ENCODE measurements at places on chromosomes 13 and 19.

DNA sequence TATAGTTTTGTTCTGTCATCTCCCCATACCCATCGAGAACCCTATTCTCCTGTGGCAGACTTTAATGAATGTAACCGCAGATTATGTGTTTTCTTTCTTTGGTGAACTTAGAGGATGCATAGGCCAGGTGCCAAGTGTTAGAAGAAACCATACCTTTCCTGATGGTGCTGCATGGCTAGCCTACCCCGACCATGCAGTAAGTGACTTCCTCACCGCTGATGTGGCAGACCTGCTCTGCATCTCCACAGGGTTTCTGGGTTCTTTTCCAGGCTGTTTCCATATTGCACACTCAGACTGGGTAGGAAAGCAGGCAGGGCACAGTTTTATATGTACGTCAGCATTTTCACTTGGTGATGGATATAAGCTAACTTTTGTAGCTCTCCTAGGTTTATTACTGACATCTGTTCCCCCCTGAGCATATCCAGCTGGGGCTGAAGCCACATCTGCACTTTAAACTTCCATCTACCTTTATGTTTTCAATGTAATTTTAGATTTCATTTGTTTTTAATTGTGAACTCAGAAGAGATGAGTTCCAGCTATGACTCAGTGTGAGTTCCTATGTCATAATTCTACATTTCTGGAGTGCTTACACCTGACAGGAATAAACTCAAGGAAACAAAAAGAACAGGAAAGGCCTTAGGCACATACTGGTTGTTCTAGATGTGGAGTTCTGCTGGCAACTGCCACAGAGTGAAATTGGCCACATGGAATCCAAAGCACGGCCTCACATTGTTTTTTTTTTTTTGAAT is 42.3 kb downstream of the LRCH1 start:
- DNase-seq, result no peak

- no peak for DNase-seq
Observed at GRCh38 chr19:42114412-42114811, 17.8 kb downstream of the POU2F2 start.

DNA sequence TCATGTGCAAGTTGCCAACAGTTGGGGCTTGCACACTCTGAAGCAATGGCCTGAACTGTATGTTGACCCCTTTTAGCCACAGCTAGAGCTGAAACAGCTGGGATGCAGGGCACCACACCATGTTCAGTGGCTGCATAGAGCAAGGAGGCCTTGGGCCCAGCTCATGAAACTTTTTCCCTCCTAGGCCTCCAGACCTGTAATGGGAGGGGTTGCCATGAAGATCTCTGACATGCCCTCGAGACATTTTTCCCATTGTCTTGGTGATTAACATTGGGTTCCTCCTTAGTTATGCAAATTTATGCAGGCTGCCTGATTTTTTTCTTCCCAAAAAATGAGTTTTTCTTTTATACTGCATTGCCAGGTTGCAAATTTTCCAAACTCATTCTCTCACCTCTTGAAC is 165.1 kb upstream of the PRR20A start:
- no peak for DNase-seq

GRCh38 chr19:57302727-57303401 is 17.4 kb upstream of the ZNF543 start:
- no peak for DNase-seq

GRCh38 chr19:16541526-16542044 is 652 bp downstream of the CHERP start:
- no peak for DNase-seq

All from CD4-positive, CD25-positive, alpha-beta regulatory T cell (primary cell).